ENCODE measurements at places on chromosomes 1 and 21.

- no peaks in the 10 kb centered on the region for H3K36me3 ChIP-seq
- DNase-seq, result no peak
- H3K4me1 ChIP-seq, result peaks cover 7% of the 10 kb centered on the region
- no peak overlapping the region for H3K4me3 ChIP-seq
- H3K27me3 ChIP-seq, result 0 out of 2 replicates have a peak, but pooled peaks cover 5% of the 10 kb centered on the region
These were observed 7.5 kb downstream of the CR2 start for GRCh38 chr1:207461649-207462048.

- H3K4me1 ChIP-seq, result peaks cover 54% of the 10 kb centered on the region
- H3K4me3 ChIP-seq, result no peak overlapping the region
- no peaks in the 10 kb centered on the region for H3K27me3 ChIP-seq
These were observed 5.1 kb downstream of the HDGF start for GRCh38 chr1:156746406-156746727.

DNA sequence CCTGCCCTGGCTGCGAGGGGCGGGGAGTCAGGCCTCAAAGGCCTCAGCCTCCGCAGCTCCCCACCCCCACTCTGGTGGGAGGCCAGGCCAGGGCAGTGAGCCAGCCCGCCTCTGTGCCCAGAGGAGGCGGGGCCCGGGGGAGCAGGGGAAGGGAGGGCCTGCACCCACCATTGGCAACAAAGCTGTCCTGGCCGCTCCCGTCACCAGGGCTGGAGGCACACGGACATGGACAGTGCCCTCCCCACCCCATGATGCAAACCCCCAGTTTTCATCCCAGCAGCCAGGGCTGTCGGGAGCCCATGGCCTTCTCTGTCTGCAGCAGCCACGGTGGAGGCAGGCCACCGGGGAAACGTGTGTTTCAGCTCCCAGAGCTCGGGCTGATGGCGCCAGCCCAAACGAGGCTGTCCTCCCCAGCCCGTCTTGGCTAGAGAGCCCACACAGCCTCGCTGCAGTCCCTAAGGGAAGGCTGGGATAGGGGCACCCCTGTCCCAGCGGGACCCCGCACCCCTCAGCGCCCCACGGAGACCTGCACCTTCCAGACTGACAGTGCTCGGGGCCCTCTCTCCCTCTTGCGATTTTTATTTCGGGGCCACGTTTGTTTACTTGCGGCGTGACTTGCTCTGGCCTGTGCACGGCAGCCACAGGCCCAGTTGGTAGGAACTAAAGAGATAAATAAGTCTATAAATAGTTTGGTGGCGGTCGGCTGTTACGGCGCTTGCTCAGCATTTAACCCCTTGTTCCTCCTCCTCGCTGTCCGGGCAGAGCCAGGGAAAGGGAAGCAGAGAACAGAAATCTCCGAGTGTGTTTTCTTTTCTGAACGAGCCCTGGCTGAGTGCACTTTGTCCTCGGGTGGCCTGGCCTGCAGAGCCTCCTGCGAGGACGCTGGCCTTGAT lies 101.8 kb downstream of the PRDM16 start:
- peak; percentile 43 for DNase-seq
- H3K27ac ChIP-seq, result no peak overlapping the region
- H3K4me3 ChIP-seq, result peak overlapping the region; percentile 32
- no peaks in the 10 kb centered on the region for H3K36me3 ChIP-seq

GRCh38 chr1:39609618-39610331 lies 29.7 kb downstream of the HEYL start:
- no peak overlapping the region for H3K4me3 ChIP-seq
- no peaks in the 10 kb centered on the region for H3K27me3 ChIP-seq
- peaks cover 11% of the 10 kb centered on the region for H3K4me1 ChIP-seq
- no peak overlapping the region for H3K27ac ChIP-seq
- DNase-seq, result peak; percentile 46
- H3K36me3 ChIP-seq, result no peaks in the 10 kb centered on the region

DNA sequence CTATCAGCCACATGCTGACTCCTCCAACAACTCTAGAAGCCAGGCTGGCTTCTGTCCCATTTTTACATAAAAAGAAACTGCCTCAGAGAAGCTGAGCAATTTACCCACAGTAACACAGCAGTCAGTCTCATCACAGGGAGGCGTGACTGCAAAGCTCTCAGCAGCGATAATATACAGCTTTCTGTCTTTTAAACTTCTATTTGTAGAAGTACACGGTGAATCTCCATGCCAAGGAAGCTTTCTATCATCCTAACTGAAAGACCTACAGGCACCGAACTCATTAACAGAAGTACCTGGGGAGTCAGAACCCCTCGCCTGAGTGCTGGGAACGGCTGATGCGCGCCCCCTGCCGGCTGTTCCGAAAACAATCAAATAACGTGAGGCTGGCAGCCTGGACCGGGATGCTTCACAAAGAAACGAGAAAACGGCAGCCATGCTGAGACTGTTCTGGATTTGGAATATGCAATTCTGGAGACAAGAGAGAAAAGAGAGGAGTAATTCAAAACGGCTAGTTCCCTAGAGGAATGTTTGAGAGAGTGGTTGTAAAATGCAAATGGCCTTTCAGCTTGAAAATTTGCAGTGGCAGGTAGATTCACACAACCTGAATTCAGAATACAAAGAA lies 43.5 kb upstream of the RAB4A start:
- H3K36me3 ChIP-seq, result no peaks in the 10 kb centered on the region
- no peaks in the 10 kb centered on the region for H3K4me1 ChIP-seq
- no peak overlapping the region for H3K4me3 ChIP-seq
- H3K27ac ChIP-seq, result no peak overlapping the region

DNA sequence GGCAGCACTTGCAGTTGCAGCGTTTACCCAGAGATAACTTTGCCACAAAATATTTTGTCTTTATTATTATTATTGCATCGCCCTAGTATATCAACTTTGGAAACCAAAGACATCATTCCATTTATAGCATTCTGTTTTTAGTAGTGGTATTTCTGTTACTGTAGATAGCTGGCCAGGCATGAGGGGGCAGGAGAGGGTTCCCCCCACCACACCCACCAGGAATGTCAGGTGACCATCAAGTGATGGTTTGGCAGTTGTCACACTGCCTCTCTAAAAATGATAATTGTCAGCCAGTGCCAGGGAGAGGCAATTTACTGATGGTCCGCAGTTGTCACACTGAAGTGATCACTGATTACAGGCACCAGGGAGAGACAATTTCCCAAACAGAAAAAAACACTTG lies 135.6 kb downstream of the TSEN15 start:
- no peak overlapping the region for H3K4me3 ChIP-seq
- H3K36me3 ChIP-seq, result no peaks in the 10 kb centered on the region
- no peaks in the 10 kb centered on the region for H3K4me1 ChIP-seq
- no peak overlapping the region for H3K27ac ChIP-seq

GRCh38 chr1:204149635-204150565 lies 1.9 kb downstream of the ETNK2 start:
- no peak for DNase-seq
- H3K27me3 ChIP-seq, result peaks cover 35% of the 10 kb centered on the region
- no peak overlapping the region for H3K4me3 ChIP-seq

GRCh38 chr1:2229037-2229864 lies 1.1 kb downstream of the SKI start:
- H3K27me3 ChIP-seq, result peaks cover 22% of the 10 kb centered on the region
- H3K27ac ChIP-seq, result no peak overlapping the region
- H3K4me3 ChIP-seq, result peak overlapping the region; percentile 69
- peaks cover 14% of the 10 kb centered on the region for H3K4me1 ChIP-seq
- peak; percentile 43 for DNase-seq

- peaks cover 14% of the 10 kb centered on the region for H3K4me1 ChIP-seq
- H3K27ac ChIP-seq, result no peak overlapping the region
- no peak overlapping the region for H3K4me3 ChIP-seq
- H3K36me3 ChIP-seq, result peaks cover 8% of the 10 kb centered on the region
- no peaks in the 10 kb centered on the region for H3K27me3 ChIP-seq
These were observed 49.6 kb downstream of the INTS7 start for GRCh38 chr1:211985556-211986264.

GRCh38 chr1:225544263-225544662 lies 108.7 kb downstream of the ENAH start:
- peaks cover 6% of the 10 kb centered on the region for H3K4me1 ChIP-seq
- no peaks in the 10 kb centered on the region for H3K36me3 ChIP-seq
- H3K27me3 ChIP-seq, result no peaks in the 10 kb centered on the region
- no peak overlapping the region for H3K4me3 ChIP-seq
- no peak for DNase-seq

Data from MM.1S (cell line).